Suppressor macrophage treated with lipopolysaccharide for 4 hours (primary cell): ENCODE measurements at places on chromosomes 16 and 17.

DNA sequence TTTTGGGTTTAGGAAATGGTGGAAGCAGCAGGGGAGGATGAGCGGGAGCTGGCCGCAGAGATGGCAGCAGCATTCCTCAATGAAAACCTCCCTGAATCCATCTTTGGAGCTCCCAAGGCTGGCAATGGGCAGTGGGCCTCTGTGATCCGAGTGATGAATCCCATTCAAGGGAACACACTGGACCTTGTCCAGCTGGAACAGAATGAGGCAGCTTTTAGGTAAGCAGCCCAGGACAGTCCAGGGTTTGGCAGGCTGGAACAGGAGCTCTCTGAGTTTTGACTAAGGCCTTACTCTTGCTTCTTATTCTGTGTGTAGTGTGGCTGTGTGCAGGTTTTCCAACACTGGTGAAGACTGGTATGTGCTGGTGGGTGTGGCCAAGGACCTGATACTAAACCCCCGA, 41.4 kb downstream of the SF3B3 start:
- no peak for DNase-seq

DNA sequence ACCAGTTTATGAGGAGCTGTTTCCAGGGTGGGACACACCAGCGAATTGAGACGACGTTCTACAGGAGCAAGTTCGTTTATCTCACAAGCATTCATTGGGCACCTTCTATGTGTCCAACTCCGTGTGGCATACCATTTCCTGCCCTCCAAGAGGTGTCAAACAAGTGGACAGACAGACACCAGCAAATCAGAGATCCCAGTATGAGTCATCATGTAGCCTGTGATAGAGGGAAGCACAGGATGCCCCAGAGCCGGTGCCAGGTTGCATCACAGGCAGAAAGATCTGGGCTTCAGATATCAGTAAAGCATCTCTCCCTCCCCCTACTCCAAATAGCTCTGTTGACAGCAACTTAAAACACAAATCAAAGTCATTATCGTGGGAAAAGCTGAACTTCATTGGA, 31.8 kb upstream of the MAF start:
- DNase-seq: no peak

DNA sequence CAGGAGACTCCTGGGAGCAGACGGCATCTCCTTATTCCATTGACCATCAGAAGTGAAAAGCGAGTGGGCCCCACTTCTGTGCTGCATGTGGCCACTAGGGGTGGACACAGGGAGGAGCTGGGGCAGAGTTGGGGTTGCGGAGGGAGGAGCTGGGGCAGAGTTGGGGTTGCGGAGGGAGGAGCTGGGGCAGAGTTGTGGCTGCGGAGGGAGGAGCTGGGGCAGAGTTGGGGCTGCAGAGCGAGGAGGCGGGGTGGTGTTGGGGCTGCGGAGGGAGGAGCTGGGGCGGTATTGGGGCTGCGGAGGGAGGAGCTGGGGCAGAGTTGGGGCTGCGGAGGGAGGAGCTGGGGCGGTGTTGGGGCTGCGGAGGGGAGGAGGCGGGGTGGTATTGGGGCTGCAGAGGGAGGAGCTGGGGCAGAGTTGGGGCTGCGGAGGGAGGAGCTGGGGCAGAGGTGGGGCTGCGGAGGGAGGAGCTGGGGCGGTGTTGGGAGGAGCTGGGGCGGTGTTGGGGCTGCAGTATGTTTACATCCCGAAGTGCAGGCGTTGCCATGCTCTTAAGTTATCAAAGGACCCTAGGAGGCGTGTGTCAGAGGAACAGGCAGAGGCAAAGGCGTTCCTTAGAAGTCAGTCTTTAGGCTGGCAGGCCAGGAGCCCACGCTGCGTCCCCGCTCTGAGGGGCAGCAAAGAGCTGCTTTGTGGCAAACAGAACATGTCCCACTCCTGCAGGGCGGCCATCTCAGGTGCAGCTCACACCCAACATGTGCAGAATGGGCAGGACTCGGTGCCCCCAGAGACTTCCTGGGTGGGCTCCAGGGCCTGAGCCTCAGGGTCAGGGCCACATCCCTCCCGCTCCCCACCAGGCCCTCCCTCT, 76.0 kb downstream of the ZNF778 start:
- DNase-seq: no peak

- no peak for DNase-seq
Observed at GRCh38 chr17:82517230-82517865, 2.2 kb upstream of the FOXK2 start.
